ENCODE measurements at places on chromosomes 6 and 20.

GRCh38 chr20:53639128-53639527 lies 45.5 kb upstream of the ZNF217 start:
- H3K36me3 ChIP-seq, result no peaks in the 10 kb centered on the region
- no peak overlapping the region for H3K27ac ChIP-seq
- H3K4me1 ChIP-seq, result peaks cover 39% of the 10 kb centered on the region
- no peak for DNase-seq

GRCh38 chr6:113140721-113141120 lies 716.4 kb upstream of the MARCKS start:
- no peak overlapping the region for H3K4me3 ChIP-seq
- no peaks in the 10 kb centered on the region for H3K36me3 ChIP-seq
- H3K27me3 ChIP-seq, result no peaks in the 10 kb centered on the region
- H3K27ac ChIP-seq, result no peak overlapping the region
- no peak for DNase-seq

DNA sequence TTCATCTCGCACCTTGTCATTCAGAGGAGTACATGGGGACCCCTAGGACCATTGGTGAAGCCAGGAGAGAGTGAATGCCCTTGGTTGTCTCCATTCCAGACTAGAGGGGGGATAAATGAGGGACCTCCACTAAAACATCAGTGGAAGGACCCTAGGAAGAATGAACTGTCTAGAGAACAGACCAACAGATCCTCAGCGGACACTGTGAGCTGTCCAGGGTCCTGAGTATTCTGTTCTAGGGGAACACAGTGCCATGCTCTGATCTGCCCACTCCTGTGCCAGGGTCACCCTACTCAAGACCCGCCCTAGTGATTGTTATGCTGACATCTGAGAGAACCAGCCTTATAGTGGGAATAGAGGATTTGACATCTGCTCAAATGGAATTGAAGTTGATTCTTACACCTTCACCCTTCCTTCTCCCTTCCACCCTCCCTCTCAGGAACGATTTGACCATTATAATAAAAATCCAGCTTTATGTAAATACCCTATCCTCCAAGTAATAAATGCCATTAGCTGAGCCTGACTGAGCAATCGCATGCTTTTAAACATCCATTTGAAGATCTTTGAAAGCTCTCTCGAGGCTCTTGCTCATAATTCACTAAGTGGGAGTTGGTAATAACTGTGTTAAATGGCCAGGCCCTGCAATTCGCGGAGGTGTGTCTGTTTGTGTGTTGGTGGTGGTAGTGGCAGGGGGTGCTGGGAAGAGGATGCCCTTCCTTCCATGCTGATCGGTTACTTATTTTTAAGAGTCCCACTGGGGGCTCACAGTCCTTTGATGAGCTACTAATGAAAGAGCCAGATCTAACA lies 43.6 kb upstream of the SLC32A1 start:
- no peaks in the 10 kb centered on the region for H3K36me3 ChIP-seq
- peak; percentile 49 for DNase-seq
- H3K4me1 ChIP-seq, result no peaks in the 10 kb centered on the region
- H3K4me3 ChIP-seq, result no peak overlapping the region
- H3K27me3 ChIP-seq, result peaks cover 61% of the 10 kb centered on the region

DNA sequence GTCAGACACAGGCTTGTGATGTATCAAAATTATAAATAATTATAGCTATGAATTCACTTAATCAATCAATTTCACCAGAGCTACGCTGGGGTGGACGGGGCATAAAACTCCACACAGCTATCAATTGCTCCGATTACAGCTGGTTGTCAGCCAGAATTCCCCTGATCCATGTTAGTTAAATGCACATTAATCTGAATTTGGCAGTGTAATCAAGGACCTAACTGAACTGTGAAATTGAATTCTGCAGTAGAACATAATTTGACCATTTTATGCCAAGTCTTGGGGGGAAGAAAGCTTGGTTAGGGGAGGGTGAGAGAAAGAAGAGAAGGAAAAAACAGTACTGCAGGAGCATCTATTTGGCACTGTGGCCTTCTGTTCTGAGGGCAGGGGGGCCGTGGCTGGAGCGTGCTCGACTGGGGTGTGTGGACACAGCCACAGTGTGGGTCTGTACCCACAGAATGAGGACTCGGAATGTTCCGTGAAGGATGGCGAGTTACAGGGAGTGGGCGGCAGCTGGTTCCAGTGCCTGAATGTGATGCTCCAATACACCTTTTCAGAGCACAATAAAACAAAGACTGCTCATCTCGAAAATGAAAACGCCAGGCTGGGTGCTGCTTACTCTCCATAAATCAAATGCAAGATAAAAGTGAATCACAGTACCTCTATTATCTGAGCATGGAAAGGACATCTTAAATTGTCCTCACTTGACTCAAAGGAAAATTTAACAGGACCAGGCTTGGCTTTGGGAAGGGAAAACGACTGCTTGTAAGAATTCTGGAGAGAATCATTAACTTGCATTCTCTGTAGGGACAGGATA lies 59.2 kb downstream of the LAMP5 start:
- H3K4me1 ChIP-seq, result no peaks in the 10 kb centered on the region
- no peak overlapping the region for H3K27ac ChIP-seq
- no peaks in the 10 kb centered on the region for H3K36me3 ChIP-seq
- no peak overlapping the region for H3K4me3 ChIP-seq

GRCh38 chr20:62136283-62137091 lies 6.7 kb downstream of the PSMA7 start:
- no peak overlapping the region for H3K27ac ChIP-seq
- peaks cover 10% of the 10 kb centered on the region for H3K36me3 ChIP-seq
- no peak for DNase-seq
- peaks cover 71% of the 10 kb centered on the region for H3K4me1 ChIP-seq
- no peak overlapping the region for H3K4me3 ChIP-seq

GRCh38 chr20:21708738-21709534 lies 3.5 kb downstream of the PAX1 start:
- no peaks in the 10 kb centered on the region for H3K36me3 ChIP-seq
- no peak overlapping the region for H3K4me3 ChIP-seq
- H3K27me3 ChIP-seq, result peaks cover 100% of the 10 kb centered on the region
- H3K4me1 ChIP-seq, result no peaks in the 10 kb centered on the region
- no peak overlapping the region for H3K27ac ChIP-seq
- DNase-seq, result no peak

- H3K36me3 ChIP-seq, result no peaks in the 10 kb centered on the region
- no peak for DNase-seq
- no peaks in the 10 kb centered on the region for H3K4me1 ChIP-seq
- H3K27me3 ChIP-seq, result no peaks in the 10 kb centered on the region
- H3K4me3 ChIP-seq, result no peak overlapping the region
Measured at GRCh38 chr6:51511081-51511480, 576.3 kb downstream of the PKHD1 start.

GRCh38 chr6:44733868-44734267 lies 346.4 kb downstream of the CDC5L start:
- no peak overlapping the region for H3K4me3 ChIP-seq
- no peaks in the 10 kb centered on the region for H3K27me3 ChIP-seq
- H3K36me3 ChIP-seq, result no peaks in the 10 kb centered on the region
- DNase-seq, result peak; percentile 45

- peaks cover 44% of the 10 kb centered on the region for H3K4me1 ChIP-seq
- peak; percentile 98 for DNase-seq
- H3K36me3 ChIP-seq, result no peaks in the 10 kb centered on the region
- no peaks in the 10 kb centered on the region for H3K27me3 ChIP-seq
- peak overlapping the region; percentile 88 for H3K27ac ChIP-seq
Measured at GRCh38 chr20:3811467-3812258, 8.7 kb upstream of the AP5S1 start.

DNA sequence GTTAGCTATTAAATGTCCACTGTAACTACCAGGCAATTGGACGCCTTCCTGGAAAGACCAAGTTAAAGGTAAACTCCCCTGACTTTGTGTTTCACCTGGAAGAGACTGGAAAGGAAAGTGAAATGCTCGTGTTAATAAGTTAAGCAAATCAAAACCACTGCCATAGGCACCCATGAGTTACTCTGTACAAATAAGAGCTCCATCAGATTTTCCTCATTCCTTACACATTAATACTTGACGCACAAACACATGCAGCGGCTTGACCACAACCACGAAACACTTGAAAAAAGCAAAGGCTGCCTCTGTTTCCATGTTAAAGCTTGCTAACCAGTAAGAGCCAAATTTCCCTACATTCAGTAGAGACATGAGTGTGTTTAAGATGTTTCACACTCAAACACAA lies 19.8 kb downstream of the GCM1 start:
- DNase-seq, result no peak
- no peaks in the 10 kb centered on the region for H3K27me3 ChIP-seq
- no peak overlapping the region for H3K27ac ChIP-seq
- H3K4me3 ChIP-seq, result no peak overlapping the region
- H3K36me3 ChIP-seq, result no peaks in the 10 kb centered on the region

GRCh38 chr6:90393232-90393884 lies 96.7 kb upstream of the BACH2 start:
- DNase-seq, result peak; percentile 70
- H3K36me3 ChIP-seq, result no peaks in the 10 kb centered on the region
- H3K27me3 ChIP-seq, result no peaks in the 10 kb centered on the region
- H3K4me1 ChIP-seq, result no peaks in the 10 kb centered on the region
- no peak overlapping the region for H3K27ac ChIP-seq

DNA sequence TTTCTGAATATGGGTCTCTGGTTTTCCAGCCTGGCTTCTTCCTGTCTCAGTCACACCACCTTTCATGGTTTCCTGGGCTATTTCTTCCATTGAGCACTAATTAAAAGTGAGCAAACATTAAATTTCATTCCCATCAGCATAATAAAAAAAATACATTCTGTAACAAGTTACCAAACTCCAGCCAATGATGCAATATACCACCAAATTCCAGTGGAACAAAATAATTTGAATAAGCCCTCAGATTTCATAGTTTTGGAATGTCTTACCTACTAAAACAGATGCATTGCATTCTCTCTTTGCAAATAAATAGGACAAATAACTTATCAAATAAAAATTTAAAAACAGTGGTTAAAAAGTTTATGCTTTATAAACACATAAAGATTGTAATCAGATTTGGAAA lies 97.8 kb upstream of the PRDM1 start:
- no peaks in the 10 kb centered on the region for H3K4me1 ChIP-seq
- H3K27ac ChIP-seq, result no peak overlapping the region
- no peak for DNase-seq
- peaks cover 64% of the 10 kb centered on the region for H3K27me3 ChIP-seq
- H3K4me3 ChIP-seq, result no peak overlapping the region

- no peak for DNase-seq
- no peak overlapping the region for H3K27ac ChIP-seq
- no peaks in the 10 kb centered on the region for H3K36me3 ChIP-seq
- no peaks in the 10 kb centered on the region for H3K4me1 ChIP-seq
Measured at GRCh38 chr6:143368426-143368825, 82.1 kb downstream of the ADAT2 start.

- H3K4me1 ChIP-seq, result no peaks in the 10 kb centered on the region
- H3K27ac ChIP-seq, result no peak overlapping the region
- peak; percentile 51 for DNase-seq
- no peak overlapping the region for H3K4me3 ChIP-seq
- H3K27me3 ChIP-seq, result no peaks in the 10 kb centered on the region
Measured at GRCh38 chr6:106069478-106069877, 16.7 kb upstream of the PRDM1 start.

GRCh38 chr6:123007885-123008284 lies 11.8 kb downstream of the CLVS2 start:
- H3K36me3 ChIP-seq, result no peaks in the 10 kb centered on the region
- H3K27me3 ChIP-seq, result no peaks in the 10 kb centered on the region
- H3K27ac ChIP-seq, result no peak overlapping the region
- H3K4me3 ChIP-seq, result no peak overlapping the region

DNA sequence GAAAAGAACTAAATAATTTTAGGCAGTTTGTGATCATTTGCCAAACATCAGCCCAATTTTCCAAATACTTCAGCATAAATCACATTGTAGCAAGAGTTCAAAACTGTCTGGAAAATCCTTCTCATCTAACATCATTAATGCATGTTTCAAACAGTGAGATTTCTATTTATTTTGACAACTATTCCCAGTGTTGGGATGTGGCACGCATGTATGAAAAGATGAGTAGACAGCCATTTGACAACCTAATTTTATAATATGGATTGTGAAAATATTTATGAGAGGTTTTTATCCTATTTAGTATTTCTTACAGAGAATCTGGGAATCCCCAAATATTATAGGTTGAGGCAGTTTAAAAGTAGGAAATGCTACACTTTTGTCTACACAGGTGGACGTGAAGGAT lies 357.6 kb upstream of the ARID1B start:
- H3K4me3 ChIP-seq, result no peak overlapping the region
- DNase-seq, result no peak
- H3K27me3 ChIP-seq, result no peaks in the 10 kb centered on the region
- H3K36me3 ChIP-seq, result no peaks in the 10 kb centered on the region
- H3K27ac ChIP-seq, result no peak overlapping the region
- H3K4me1 ChIP-seq, result no peaks in the 10 kb centered on the region

GRCh38 chr6:147054158-147054557 lies 150.1 kb upstream of the STXBP5 start:
- H3K27ac ChIP-seq, result no peak overlapping the region
- no peak overlapping the region for H3K4me3 ChIP-seq
- no peak for DNase-seq
- no peaks in the 10 kb centered on the region for H3K36me3 ChIP-seq
- no peaks in the 10 kb centered on the region for H3K27me3 ChIP-seq

DNA sequence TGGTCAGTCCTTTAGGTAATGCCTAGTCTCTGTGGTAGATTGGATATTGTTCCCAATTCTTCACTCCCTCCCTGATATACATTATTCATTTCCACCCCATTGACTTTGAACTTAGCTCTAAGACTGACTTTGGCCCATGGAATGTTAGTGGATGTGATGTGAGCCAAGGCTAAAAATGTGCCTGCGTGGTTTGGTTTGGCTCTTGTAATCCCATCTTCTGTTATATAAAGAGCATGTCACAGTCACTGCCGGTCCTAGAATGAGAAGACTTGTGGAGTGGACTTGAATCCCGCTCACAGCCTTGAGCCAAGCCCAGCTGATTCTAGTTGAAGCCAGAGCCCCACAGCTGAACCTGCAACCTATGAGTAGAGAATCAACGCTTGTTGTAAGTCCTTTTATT lies 23.6 kb upstream of the DNAAF9 start:
- no peaks in the 10 kb centered on the region for H3K4me1 ChIP-seq
- peak overlapping the region; percentile 73 for H3K27ac ChIP-seq
- H3K36me3 ChIP-seq, result no peaks in the 10 kb centered on the region
- no peak overlapping the region for H3K4me3 ChIP-seq

GRCh38 chr20:62828511-62829230 lies 11.8 kb downstream of the COL9A3 start:
- no peak overlapping the region for H3K27ac ChIP-seq
- peaks cover 30% of the 10 kb centered on the region for H3K4me1 ChIP-seq
- no peak overlapping the region for H3K4me3 ChIP-seq
- no peak for DNase-seq
- H3K36me3 ChIP-seq, result no peaks in the 10 kb centered on the region

GRCh38 chr6:53862662-53863462 lies 68.1 kb downstream of the LRRC1 start:
- H3K4me3 ChIP-seq, result no peak overlapping the region
- no peaks in the 10 kb centered on the region for H3K4me1 ChIP-seq
- no peaks in the 10 kb centered on the region for H3K27me3 ChIP-seq

GRCh38 chr6:169499848-169500247 lies 202.0 kb downstream of the WDR27 start:
- no peak overlapping the region for H3K4me3 ChIP-seq
- no peak overlapping the region for H3K27ac ChIP-seq
- no peaks in the 10 kb centered on the region for H3K27me3 ChIP-seq
- DNase-seq, result no peak
- H3K4me1 ChIP-seq, result no peaks in the 10 kb centered on the region
- no peaks in the 10 kb centered on the region for H3K36me3 ChIP-seq

All from left lung (tissue), 14 donors.